ENCODE measurements at places on chromosomes 6 and 20. TPM values are rescaled to one million over a fixed set of nuclear protein-coding genes. Genes with fewer than 3 reads are reported as not detected.
A peak's percentile ranks its signal among the peaks of the same experiment; 100 is the strongest.

C20orf202 gene
- not detected for total RNA-seq

DNA sequence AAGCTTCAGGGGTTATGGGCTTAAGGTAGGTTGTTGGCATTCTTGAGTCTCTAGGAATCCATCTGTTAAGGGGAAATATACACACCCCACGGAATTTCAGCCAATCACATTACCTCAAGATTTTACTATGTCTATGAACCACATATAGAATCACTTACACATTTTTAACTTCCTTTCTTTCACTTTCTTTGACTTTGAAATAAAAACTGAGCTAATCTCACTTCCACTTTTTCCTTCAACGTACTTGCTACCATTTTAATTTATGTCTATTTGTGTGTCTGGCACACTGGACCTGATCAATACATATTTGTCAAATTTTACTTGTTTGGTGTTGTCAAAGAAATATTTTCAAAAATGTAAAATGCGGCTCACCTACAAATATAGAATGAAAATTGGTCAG lies 545.4 kb upstream of the JAG1 start:
- H3K4me1 ChIP-seq = peaks cover 7% of the 10 kb centered on the region
- DNase-seq = no peak
- no peaks in the 10 kb centered on the region for H3K36me3 ChIP-seq
- no peak overlapping the region for H3K27ac ChIP-seq
- no peak overlapping the region for H3K4me3 ChIP-seq

GJE1 gene
- total RNA-seq = not detected

DNA sequence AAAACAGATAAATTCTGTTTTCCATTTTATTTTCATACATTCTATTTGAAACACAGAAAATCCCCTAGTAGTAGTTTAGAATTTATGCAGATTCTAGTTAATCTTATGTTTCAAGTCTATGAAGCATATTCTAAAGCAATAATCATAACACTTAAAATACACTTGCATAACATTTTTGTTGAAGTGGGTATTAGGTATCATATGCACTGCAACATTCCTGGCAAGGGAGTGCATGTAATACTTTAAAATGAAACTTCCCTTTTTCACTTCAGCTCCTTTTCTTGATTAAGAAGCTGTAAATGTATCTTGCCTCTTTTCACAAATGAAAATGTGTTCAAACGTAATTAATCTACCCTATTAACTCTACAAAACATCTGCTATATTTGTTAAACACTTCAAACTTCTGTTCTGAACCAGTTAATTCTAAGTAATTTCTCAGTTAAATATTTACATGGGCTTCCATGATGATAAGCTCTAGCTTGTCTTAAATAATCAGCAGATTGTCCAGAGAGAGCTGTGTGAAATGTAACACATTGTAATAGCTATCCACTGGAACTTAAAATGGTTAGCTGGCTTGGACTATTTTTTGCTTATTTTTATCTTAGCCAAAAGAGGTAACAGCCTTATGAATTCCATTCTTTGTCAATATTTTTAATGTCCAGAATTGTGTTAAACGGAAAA lies 192.8 kb downstream of the COL19A1 start:
- no peak for DNase-seq
- no peak overlapping the region for H3K27ac ChIP-seq
- no peaks in the 10 kb centered on the region for H3K36me3 ChIP-seq
- no peaks in the 10 kb centered on the region for H3K4me1 ChIP-seq
- H3K4me3 ChIP-seq = no peak overlapping the region

DNA sequence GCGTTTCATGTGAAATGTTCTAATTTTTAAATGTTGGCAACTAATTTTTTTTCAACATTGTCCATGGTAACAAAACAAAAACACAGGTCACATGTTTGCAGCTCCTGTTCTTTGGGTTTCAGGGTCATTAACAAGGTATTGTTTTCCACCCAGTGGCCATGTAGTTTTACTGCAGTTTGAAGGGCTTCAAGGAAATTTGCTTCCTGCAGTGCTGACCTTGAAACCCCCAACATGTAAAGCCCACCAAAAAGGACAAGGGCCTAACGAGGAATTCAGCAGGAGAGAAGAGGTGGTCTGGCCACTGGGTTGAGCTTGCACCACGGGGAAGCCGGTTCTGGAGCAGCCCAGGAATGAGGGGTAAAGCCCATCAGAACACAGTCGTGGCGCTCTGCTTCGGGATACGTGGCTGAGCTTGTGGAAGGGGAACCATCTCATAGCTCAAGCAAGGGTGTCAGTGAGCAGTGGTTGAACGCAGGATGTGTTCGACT lies 13.9 kb upstream of the KLHL31 start:
- no peak overlapping the region for H3K4me3 ChIP-seq
- H3K36me3 ChIP-seq = no peaks in the 10 kb centered on the region
- no peaks in the 10 kb centered on the region for H3K27me3 ChIP-seq
- H3K4me1 ChIP-seq = no peaks in the 10 kb centered on the region

- no peak for DNase-seq
- H3K36me3 ChIP-seq = no peaks in the 10 kb centered on the region
- H3K27ac ChIP-seq = no peak overlapping the region
- peaks cover 3% of the 10 kb centered on the region for H3K4me1 ChIP-seq
- H3K4me3 ChIP-seq = no peak overlapping the region
Measured at GRCh38 chr6:109071125-109071917, 23.3 kb downstream of the SESN1 start.

GRCh38 chr6:112232845-112233256 lies 21.5 kb downstream of the LAMA4 start:
- peak overlapping the region; percentile 90 for H3K27ac ChIP-seq
- DNase-seq = no peak
- peaks cover 5% of the 10 kb centered on the region for H3K4me1 ChIP-seq
- H3K36me3 ChIP-seq = no peaks in the 10 kb centered on the region
- no peak overlapping the region for H3K4me3 ChIP-seq

DNA sequence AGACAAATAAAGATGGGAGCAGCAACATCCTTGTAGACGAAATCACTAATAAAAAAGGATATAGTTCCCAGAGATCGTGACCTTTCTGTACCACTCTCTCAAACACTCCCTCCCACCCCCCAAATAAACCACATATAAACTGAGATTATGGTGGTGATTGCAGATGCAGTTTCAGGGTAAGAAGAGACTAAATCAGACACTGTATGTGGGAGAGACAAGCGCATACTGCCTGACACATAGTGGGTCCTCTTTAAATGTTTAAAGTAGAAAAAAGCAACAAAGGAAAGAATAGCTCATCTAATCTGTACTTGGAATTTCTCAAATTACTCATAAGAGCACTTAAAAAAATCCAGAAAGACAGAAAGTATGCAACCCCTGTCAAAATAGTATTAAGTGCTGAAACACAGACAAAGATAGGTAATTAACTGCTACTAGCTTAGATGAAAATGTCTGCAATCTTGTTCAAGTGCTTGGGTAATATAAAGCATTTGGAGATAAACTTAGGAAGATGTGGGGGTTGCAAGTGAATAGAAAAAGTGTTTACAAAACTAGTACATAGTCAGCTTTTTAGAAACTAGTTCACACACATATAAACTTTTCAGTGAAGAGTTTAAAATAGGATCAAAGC lies 151.6 kb downstream of the BACH2 start:
- H3K27ac ChIP-seq = no peak overlapping the region
- no peaks in the 10 kb centered on the region for H3K36me3 ChIP-seq
- H3K27me3 ChIP-seq = no peaks in the 10 kb centered on the region
- no peak for DNase-seq
- no peak overlapping the region for H3K4me3 ChIP-seq
- no peaks in the 10 kb centered on the region for H3K4me1 ChIP-seq

RBM24 gene
- 2.5 TPM for total RNA-seq

DNA sequence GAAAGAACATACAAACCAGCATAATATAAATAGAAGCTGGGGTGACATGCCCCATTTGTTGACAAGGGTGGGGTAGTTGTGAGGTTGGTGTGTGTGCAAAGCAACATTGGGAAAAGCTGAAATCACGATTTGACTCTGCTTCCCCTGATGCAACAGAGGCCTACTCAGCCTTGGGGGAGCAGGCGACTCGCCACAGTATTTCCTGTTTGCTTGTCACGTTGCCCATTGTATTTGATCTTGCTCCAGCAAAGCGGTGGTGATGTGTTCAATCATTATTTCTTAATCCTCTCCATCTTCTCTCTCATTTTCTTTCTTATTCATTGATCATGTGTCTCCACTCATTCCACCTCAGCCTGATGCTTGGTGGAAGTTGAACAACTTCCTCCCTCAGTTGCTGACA lies 165.8 kb upstream of the CITED2 start:
- H3K4me3 ChIP-seq = no peak overlapping the region
- H3K27ac ChIP-seq = peak overlapping the region; percentile 77
- peaks cover 4% of the 10 kb centered on the region for H3K4me1 ChIP-seq

GRCh38 chr20:63475209-63475608 lies 2.8 kb upstream of the KCNQ2 start:
- H3K4me3 ChIP-seq = no peak overlapping the region
- H3K36me3 ChIP-seq = no peaks in the 10 kb centered on the region
- no peaks in the 10 kb centered on the region for H3K4me1 ChIP-seq
- no peaks in the 10 kb centered on the region for H3K27me3 ChIP-seq

DNA sequence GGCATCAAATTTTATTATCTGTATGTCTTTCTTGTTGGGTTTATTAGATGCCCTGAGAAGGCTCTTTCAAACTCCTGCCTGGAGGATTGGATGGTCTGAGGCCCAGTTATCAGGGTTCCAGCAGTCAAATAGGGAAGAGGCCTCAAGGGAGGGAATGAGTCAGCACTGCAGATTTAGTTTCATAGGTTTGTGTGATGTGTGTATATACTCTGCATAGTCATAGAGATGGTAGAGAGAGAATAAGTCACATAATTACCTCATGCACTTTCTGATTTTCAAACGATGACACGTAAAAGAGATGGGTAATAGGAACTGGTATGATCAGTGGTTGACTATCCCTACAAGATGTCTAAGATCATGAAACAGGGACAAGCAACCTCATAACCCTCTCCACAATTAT lies 82.1 kb downstream of the ADAT2 start:
- H3K36me3 ChIP-seq = no peaks in the 10 kb centered on the region
- no peaks in the 10 kb centered on the region for H3K27me3 ChIP-seq
- H3K4me3 ChIP-seq = no peak overlapping the region
- H3K27ac ChIP-seq = no peak overlapping the region
- no peak for DNase-seq
- H3K4me1 ChIP-seq = no peaks in the 10 kb centered on the region

DNA sequence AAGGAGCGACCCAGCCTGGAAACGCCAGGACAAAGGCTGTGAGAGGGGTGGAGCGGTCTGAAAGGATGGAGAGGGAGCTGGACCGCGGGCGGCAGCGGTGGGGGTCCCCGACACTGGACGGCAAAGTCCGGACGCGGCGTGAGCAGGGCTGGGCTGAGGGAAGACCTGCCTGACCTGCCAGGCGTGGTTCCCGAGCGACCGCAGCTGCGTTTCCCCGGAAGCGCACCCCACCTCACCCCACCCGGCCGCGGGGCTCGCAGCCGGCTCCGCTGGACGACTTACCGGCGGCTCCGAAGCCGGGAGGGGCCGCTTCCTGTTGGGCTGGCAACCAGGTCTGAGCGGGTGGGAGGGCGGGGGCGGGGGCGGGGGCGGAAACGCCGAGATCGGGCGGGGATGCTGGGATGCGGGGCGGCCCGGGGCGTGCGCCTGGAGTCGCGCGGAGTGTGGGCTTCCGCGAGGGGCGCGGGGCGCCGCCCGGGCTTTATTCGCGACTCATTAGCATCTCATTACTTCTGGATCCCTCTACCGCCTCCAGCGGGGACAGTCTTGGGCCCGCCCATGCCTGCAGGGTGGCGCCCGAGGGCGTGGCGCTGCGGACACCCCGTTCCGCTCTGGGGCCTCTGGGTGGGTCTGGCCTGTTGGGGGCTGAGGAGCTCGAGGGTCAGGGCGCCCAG lies at the start of gene MICAL1:
Gene MICAL1 (minus strand): TSS at position 336 of the 674 bp plus-strand sequence. CDS start 1,576 bp downstream, outside the sequence.
- no peaks in the 10 kb centered on the region for H3K36me3 ChIP-seq
- H3K27me3 ChIP-seq = no peaks in the 10 kb centered on the region
- peak; percentile 84 for DNase-seq

PRR18 gene
- total RNA-seq = not detected

DNA sequence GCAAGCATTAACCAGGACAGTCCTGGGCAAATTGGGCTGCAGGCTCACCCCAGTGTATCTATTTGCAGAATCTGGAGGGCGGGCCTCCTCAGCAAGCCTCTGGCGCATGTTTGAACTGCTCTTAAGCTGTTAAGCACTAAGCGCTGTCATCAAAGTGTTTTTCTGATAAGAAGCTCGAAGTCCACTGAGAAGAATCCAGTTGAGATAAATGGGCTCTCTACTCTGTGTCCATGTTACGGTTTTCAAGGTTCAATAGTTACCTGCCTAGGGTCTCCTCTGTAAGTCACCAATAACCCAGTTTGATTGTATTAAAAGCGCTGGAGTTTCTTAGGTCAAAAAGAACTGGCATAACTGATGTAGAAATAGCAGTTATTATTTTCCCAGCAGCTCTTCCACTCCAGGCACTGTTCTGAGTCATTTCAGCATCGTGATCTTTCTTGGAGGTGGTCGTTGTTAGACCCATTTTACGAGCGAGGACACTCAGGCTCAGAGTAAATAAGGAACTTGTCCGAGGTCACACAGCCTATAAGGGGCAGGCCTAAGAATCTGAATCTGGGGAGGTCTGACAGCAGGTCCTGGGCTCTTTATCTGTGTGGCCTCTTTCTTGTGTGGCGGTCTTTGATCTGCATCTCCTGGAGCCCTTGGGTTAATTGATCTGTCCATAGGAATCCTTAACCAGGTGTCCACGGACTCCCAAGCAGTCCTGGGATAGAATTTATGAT lies 207.4 kb upstream of the ZNF217 start:
- H3K27ac ChIP-seq = no peak overlapping the region
- H3K36me3 ChIP-seq = no peaks in the 10 kb centered on the region
- no peak for DNase-seq
- H3K4me1 ChIP-seq = no peaks in the 10 kb centered on the region

GRCh38 chr6:38080889-38081288 lies 261.4 kb downstream of the ZFAND3 start:
- H3K27ac ChIP-seq = no peak overlapping the region
- H3K27me3 ChIP-seq = no peaks in the 10 kb centered on the region
- H3K4me3 ChIP-seq = no peak overlapping the region
- H3K4me1 ChIP-seq = peaks cover 10% of the 10 kb centered on the region
- no peaks in the 10 kb centered on the region for H3K36me3 ChIP-seq

- no peak overlapping the region for H3K4me3 ChIP-seq
- no peak for DNase-seq
- H3K4me1 ChIP-seq = no peaks in the 10 kb centered on the region
- H3K36me3 ChIP-seq = no peaks in the 10 kb centered on the region
- H3K27me3 ChIP-seq = no peaks in the 10 kb centered on the region
Measured at GRCh38 chr6:153976921-153977693, 61.9 kb upstream of the OPRM1 start.

DNA sequence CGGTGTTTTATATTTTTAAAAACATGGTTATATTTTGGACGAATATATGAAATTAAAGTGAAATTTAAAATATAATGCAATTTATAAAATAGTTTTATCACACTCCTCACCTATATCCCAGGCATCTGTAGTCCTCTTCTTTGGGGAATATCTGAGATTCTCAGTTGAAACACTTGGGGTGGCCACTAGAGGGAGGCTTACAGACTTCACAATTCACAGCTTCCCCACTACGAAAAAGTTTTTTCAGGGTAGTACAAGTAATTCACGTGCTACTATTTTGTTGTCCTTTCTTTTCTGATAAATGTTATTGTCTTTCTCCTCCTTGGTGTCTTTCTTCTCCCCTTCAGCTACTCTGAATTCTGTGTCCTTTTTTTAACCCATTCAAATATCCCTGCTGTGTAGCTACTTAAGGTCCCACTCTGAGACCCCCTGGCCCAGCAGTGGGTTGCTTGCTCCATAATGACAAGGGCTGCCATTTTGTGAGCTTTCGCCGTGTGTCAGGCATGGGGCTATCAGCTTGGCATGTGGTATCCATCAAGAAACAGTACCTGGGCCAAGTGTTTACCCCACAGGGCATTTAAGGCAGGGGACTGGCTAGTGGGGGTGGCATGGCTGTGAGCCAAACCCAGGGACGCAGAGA lies 43.6 kb upstream of the PHACTR3 start:
- H3K36me3 ChIP-seq = no peaks in the 10 kb centered on the region
- H3K27ac ChIP-seq = no peak overlapping the region
- no peak overlapping the region for H3K4me3 ChIP-seq
- H3K4me1 ChIP-seq = no peaks in the 10 kb centered on the region
- H3K27me3 ChIP-seq = no peaks in the 10 kb centered on the region

TRIM40 gene
- total RNA-seq = not detected

BTN1A1 gene
- total RNA-seq = not detected

Measured in aorta (tissue), 5 donors.